ENCODE measurements at places on chromosomes 7 and 10.

DNA sequence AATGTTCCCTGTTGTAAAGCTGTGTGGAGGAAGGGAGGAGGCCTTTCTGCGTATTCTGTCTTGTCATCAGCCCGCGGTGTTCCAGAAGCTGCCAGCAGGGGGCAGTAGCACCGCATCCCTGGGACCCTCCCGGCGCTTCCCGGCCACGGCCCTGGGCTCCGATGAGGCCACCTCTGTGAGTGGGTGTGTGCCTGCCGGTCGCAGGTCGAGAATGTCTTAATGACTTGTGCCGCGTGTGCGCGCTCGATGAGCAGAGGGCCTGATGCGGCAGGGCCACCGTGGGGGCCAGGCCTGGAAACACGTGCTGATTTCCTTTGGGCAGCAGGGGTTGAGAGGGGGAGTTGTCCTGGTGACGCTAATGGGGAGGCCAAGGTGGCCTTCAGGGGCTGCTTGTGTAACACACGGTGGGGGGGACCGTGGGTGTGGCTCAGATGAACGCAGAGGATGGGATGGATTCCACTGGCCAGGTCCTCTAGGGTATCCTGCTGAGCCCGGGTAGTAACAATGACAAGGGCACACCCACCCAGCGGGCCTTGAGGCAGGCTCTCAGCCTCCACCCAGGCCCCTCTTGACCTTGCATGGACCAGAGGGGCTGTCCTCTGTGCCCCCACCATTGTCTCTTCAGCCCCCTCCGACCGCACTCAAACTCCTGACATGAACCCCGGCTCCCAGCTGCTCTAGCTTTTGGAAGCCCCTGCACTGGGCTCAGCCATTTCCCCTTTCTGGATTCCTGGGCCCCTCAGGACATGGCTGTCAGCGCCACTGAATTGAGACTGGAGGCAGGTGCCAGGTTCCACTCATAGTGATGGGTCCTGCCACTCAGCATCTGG lies 135.9 kb upstream of the PODXL start:
- no peak for DNase-seq

DNA sequence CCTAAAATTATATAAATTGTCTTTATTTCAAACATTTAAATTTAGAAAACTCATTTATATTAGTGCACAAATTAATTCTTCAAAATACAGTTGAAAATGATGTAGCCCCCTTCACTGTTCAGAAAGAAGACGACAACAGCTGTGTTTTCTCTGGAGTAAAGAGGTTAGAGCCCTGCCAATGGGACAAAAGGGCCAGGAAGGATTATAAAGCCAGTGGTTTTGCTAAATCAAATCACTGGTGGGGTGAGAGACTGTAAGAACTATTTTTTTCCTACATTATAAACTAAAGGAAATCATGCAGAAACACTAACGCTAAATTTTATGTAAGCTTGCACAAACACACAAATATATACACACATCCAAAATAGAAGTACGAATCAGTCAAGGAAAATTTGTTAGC lies 386.6 kb downstream of the PARD3 start:
- DNase-seq: no peak

- no peak for DNase-seq
Observed at GRCh38 chr10:89283936-89284475, 17.8 kb upstream of the IFIT2 start.

GRCh38 chr10:103835096-103836050 lies 20.0 kb downstream of the SH3PXD2A start:
- DNase-seq: no peak

GRCh38 chr7:94655126-94655847 lies 646 bp downstream of the SGCE start:
- DNase-seq: no peak

- no peak for DNase-seq
Observed at GRCh38 chr10:37490266-37490665, 364.9 kb downstream of the ANKRD30A start.

- no peak for DNase-seq
Observed at GRCh38 chr10:70052462-70053217, at the start of gene MACROH2A2. TSS of gene MACROH2A2 (plus strand) at chr10:70052846. CDS start at chr10:70075659, 22,813 bp downstream.

- no peak for DNase-seq
Observed at GRCh38 chr10:75038335-75038734, 73.1 kb upstream of the SAMD8 start.

GRCh38 chr10:97849103-97849686 lies 448 bp upstream of the GOLGA7B start:
- DNase-seq: no peak

- DNase-seq: no peak
Observed at GRCh38 chr10:22761569-22762220, 47.3 kb upstream of the PIP4K2A start.

DNA sequence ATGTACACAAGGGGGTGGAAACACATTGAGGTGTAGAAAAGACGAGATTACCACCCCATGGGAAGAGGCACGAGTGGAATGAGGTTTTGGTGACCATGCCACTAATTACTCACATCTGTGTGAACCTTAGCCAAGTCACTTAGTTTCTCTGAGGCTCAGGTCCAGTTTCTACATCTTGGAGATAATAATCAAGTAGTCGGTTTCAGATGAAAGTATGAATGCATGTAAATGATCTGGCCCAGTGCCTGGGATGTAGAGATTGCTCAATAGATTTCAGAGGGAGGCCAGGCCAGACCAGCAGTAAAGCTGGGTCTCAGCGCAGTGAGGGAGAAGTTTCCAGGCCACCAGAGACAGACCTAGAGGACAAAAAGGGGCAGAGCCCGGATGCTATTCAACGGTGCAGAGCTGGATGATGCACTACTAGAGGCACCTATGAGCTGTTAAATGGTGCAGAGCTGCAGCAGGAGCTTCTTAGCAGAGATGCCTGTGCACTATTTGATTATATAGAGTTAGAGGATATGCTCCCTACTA lies 725.1 kb downstream of the GRID1 start:
- no peak for DNase-seq

GRCh38 chr7:77665161-77665560 lies 31.1 kb upstream of the RSBN1L start:
- DNase-seq: no peak

DNA sequence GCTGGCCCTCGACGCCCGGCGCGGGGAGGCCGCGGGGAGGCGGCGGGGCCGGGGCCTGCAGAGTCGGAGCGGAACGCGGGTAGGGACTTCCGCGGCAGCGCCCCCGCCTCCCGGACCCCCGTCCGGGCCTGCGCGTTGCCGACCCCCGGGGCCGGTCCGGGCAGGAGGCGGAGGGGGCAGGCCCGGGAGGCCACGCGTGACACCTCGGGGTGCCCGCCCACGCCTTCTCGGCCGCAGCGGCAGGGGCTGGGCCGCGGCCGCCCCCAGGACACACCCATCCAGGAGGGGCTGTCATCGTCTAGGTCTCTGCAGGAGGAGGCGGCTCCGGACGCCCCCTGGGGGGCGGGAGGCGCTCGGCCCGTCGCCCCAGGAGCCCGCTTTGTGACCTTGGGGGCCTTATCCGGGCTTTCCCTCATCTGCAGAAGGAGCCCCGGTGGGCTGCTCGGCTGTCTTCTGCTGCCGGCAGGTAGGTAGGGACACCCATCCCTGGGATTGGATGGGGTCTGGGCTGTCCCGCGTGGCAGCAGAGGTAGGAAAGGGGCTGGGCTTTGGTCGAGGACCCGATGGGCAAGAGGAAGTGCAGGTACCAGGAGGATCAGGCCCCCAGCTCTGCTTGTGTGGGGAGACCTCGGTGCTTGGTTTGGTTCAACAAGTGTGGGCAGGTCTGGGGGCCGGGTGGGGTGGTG lies 569 bp downstream of the ZNF316 start:
- DNase-seq: peak; percentile 78

DNA sequence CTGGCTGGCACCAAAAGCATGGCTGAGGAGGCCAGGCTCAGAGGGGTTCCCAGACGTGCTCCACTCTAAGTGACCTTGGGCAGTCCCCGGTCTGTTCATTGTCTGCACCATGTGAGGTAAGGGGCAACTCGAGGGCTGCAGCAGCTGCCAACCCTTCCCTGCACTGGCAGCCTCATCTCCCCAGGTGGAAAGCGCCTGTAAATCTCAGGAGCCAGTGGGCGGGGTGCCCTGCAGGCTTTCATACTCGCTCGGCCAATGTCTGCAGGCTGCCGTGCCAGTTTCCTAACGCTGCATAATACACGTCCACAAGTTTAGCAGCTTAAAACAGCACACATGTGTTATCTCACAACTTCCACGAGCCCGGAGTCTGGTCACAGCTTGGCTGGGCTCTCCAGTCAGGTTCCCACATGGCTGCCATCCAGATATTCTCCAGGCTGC lies 12.6 kb upstream of the GDF10 start:
- DNase-seq: no peak

- no peak for DNase-seq
Observed at GRCh38 chr7:26680587-26680986, 183.8 kb downstream of the SKAP2 start.

DNA sequence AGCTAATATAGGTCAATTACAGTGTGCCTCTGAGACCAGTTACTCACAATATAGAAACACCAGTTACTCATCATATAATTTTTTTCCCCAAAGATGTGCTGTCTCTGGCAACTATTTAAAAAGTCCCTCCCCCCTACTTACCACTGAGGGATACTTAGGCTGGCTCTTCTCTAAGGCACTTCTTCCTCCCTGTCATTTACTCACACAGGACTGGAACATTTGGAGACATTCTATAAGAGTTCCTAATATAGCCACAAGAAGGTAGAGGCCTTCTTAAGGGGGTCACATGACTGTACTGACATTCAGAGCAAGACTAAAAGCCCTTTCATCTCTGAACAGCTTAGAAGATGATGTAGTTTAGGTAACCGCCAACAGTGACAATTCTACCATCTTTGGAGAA lies 44.4 kb upstream of the SLIT1 start:
- DNase-seq: no peak

GRCh38 chr10:30581779-30582380 lies 47.7 kb downstream of the LYZL2 start:
- peak; percentile 20 for DNase-seq

DNA sequence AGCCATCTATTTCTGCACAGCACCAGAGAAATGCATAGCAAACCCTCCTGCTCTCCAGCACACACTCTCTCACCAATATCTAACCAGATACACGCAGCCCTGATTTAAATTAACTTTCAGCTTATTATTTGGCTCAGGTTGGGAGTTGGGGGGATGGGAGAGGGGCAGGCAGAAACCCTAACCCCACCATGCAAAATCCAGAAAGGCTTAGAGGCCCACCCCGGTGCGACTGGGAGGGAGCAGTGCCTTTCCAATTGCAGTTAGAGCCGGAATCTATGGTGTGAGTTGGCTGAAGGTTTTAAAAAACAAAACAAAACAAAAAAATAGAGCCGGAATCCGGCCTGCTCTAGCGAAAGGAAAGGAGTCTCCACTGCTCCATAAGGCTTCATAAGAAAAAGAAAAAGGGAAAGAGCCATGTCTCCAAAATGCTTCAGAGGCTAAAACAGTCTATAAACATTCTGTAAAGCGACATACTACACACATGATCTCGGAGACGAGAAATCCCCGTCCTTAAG lies 2.9 kb downstream of the IGF2BP3 start:
- no peak for DNase-seq

DNA sequence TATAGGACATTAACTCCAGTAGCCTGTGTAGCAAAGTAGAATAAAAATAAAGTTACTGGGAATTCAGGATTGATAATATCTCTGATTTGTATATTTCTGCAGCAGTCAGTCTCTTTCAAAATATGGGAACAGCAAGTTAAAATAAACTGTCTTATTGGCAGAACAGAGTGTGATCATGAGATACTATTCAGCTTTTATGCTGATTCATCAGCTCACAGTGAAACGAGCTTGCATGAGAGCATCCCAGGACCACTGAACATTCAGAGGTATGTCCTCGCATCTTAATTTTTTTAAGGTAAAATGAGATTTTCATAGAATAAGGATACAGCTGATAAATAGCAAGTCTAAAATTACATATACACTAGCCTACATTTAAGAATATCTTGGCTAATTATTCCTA lies 282.5 kb upstream of the MYO3A start:
- DNase-seq: no peak

GRCh38 chr7:10205696-10206095 lies 768.0 kb upstream of the PHF14 start:
- DNase-seq: no peak

DNA sequence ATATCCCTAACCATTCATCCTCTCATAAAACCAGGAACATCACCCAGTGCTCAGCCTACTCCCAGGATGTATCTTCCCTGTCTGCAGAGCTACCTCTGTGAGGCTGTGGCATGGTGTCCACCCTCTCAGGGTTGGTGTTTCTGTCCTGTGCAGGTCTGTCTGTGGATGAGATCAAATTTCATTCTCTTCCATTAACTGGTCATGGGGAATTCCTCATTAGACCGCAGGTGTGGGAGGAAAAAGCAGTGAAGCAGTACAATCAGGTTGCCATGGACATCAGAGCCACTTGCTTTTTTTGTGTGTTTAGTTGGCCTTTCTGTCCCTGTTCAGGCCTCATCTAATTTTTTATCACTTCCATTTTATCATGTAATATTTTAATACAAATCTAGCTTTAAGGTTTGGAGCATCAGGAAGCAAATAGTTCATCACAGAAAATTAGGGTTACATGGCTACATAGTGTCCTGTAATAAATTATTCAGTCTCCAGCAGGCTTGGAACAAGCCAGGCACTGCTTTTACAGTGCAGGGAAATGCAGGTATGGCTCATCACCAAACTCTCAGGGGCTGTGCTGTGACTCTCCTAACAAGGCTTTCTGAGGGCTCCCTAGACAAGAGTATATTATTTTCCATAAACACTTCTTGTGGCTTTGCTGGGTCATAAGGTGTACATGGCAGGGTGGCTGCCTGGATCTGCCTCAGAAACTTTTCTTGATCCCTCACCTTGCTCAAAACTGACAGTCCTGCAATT lies 594.9 kb upstream of the IGFBP3 start:
- DNase-seq: no peak

DNA sequence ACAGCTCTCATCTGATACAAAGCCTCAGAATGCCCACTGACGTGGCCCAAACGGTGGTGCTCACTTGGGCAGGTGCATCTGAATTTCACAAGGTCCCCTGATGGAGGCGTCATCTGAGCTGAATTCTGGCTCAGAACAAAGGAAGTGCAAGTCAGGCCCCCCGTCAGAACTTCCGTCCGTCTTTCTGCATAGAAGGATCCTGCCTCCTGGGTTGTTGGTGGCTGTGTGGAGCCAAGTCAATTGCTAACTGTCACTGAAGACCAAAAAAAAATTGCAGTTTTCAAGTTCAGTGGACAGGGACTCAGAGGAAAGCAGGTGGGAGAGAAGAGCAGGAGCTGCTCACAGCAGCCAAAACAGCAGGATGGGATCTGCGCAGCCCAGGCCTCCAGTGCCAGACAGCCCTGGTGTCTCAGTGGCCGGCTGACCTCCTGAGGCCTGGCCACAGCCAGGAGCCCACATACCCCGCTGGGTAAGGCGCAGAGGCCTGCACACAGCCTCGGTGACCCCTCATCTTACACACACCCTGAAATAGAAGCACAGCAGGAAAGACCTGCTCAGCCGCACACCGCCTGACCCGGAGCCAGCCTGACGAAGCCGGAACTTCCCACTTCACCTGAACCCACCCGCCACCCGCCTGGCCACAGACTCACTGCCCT lies 49.4 kb downstream of the PYROXD2 start:
- DNase-seq: no peak
